ENCODE measurements at places on chromosomes 5 and 9.

GRCh38 chr9:106889061-106889590, 26.2 kb downstream of the ZNF462 start:
- no peak for DNase-seq

DNA sequence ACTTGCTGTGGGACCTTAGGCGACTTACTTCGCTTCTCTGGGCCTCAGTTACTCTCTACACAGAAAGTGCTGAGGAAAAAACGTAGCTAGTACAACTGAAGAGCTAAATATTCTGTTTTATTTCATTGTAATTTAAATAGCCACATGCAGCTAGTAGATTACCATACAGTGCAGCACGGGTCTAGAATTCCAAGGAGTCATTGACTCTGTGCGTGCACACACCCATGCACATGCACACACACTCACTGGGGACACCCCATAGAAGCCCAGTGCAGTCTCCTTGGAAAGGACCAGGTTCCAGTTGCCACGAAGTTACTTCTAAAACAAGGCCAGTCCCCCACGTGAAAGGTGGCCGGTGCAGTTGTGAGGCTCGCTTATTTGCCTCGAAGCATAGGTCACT, 17.0 kb downstream of the URM1 start:
- DNase-seq, result no peak

- DNase-seq, result no peak
These were observed 140.7 kb downstream of the MTX3 start for GRCh38 chr5:79850316-79850822.

DNA sequence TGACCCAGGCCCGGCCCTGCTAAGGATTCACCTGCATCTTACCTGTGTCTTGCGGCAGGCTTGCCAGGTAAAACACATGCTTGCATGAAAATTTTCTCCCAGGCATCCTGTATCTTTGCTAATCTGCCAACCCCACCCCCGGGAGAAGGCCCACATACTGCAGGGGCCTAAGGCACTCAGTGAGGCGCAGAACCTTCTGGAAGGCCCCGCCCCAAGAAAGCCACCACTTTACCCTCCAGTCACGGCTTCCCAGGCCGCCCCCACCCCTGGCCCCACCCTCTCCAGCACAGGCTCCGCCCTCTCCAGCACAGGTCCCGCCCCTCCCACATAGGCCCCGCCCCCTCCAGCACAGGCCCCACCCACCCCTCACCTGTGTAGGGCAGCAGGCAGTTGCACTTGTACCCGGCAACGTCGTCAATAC, 29.8 kb upstream of the SEC16A start:
- DNase-seq, result no peak

DNA sequence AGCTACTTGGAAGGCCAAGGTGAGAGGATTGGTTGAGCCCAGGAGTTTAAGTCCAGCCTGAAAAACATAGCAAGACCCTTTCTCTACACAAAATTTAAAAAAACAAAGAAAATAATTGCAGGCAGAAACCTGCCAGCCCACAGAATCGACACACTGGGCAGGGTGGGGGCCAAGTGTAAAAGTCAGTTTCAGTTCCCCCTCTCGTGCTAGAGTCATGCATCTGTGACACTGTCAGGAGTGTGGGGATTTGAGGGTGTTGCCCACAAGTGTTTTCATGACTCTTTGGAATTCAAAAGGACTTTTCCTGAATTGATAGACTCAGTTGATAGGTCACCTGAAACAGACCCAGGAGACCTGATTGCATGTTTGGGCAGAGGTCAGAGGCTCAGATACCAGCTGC, 47.6 kb downstream of the PRRC2B start:
- no peak for DNase-seq
